GM12864 (cell line): ENCODE measurements at places on chromosomes 2 and 18.

DNA sequence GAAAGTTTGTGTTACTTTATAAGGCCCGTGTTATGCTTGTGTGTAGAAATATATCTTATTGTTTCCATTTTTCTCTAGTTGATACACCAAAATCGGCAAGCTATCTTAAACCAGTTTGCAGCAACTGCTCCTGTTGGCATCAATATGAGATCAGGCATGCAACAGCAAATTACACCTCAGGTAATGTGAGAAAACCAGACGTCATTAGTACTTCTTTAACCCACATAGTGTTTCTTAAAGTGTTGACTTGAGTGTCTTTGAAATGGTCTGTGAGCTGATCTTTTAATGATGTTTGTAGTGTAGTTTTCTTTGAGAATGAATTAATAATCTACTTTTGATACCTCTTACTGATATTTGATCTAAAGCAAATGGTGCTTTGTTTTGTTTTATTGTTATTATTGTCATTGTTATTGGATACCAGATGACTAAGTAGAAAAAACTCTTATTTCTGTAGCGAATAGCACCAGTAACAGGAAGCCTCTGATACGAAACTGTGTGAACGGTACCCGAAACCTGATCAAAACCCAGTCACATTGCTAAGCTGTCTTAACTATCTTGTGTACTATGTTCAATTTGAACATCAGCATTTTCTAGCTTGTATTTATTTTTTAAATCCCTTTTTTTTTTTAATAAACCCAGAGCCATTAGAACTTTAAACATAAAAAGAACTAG is 53.7 kb downstream of the PTRHD1 start:
- DNase-seq = no peak

GRCh38 chr2:195319112-195319460 is 337.9 kb upstream of the SLC39A10 start:
- no peak for DNase-seq

- no peak for DNase-seq
Measured at GRCh38 chr18:38563396-38563980, 997.9 kb upstream of the CELF4 start.

- DNase-seq = no peak
Measured at GRCh38 chr18:8750954-8751415, 45.6 kb downstream of the MTCL1 start.

- DNase-seq = no peak
Measured at GRCh38 chr2:119349289-119349688, 17.3 kb downstream of the C2orf76 start.

DNA sequence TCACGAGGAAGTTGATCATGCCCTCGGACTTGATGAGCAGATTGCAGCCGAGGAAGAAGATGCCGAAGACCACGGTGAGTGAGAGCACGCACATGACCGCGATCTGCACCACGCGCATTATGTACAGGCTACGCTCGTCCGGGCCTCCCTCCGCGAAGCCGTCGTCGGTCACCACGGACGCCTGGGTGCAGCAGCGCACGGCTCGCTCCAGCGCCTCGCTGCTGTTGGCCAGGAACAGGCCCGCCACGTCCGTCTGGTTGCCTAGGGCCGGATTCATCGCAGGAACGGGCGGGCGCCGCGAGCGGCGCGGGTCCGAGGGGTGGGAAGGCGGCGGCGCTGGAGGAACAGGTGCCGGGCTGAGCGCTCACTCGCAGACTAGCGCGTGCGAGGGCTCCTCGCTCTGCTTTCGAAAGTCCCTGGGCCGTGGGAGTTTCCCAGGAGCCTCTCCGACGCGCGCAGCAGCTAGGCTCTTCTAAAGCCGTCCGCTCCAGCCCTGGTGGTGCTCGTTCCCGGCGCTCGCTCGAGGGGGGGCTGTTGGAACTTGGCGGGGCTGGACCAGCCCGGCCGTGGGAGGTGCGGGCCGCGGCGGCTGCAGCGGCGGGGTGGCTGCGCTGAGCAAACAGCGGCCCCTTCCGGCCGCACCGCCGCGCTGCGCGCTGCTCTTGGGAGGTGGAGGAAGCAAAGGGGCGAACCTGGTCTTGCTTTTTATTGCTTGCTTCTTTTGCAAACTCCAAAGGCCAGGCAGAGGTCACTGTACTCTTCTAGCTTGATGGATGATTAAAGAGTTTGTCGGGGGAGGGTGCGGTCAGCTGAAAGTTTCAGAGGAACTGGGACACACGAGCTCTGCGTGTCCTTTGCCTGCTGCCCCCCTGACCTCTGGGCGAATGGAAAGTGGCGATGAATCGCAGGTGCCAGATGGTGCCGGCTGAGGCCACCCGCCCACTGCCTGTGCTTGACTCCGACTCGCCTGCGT is at the start of gene RPRM:
RPRM (minus strand) TSS at position 474 of the 973 bp plus-strand sequence; CDS start at position 277, 197 bp downstream.
- DNase-seq = no peak

DNA sequence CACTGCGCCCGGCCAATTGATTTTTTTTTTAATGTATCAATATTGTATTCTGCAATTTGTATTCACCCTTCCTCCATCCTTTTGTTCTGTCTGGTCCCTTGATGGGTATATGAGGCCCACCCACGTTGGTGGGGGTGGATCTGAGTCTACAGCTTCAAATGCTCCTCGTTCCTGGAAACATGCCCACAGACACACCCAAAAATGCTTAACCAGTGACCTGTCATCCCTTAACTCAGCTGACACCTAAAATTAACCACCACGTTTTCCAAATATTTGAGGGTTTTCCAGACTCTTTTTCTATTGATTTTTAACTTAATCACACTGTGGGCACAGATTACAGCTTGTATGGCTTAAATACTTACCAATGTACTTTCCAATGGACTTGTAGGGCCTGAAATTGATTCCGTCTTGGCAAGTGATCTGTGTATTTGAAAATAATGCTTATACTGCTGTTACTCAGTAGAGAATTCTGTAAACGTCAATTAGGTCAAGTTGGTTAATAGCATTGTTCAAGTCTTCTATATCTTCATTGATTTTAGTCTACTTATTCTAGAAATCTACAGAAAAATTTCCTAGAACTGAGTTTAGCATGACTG is 34.4 kb upstream of the CYP27C1 start:
- no peak for DNase-seq

GRCh38 chr2:73918856-73919255 is 7.8 kb upstream of the DGUOK start:
- no peak for DNase-seq

DNA sequence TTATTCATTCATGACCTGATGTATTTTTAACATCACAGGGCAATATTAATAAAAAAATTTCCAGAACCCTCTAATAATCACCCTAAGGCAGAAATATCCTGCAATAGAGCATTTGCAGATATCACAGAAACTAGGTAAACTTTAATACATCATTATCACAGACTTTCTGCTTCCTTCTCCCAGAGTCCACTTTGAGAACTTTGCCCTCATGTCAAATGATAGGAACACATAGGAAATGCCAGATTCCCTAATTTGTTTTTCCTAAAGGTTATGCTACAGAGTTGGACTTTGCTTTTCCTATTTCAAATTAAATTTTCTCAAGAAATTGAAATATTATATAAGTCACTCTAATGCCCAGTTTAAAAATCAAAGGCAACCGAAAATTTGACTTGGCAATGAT is 352.8 kb upstream of the LRP1B start:
- no peak for DNase-seq

- DNase-seq = no peak
Measured at GRCh38 chr2:195471163-195471562, 185.9 kb upstream of the SLC39A10 start.

DNA sequence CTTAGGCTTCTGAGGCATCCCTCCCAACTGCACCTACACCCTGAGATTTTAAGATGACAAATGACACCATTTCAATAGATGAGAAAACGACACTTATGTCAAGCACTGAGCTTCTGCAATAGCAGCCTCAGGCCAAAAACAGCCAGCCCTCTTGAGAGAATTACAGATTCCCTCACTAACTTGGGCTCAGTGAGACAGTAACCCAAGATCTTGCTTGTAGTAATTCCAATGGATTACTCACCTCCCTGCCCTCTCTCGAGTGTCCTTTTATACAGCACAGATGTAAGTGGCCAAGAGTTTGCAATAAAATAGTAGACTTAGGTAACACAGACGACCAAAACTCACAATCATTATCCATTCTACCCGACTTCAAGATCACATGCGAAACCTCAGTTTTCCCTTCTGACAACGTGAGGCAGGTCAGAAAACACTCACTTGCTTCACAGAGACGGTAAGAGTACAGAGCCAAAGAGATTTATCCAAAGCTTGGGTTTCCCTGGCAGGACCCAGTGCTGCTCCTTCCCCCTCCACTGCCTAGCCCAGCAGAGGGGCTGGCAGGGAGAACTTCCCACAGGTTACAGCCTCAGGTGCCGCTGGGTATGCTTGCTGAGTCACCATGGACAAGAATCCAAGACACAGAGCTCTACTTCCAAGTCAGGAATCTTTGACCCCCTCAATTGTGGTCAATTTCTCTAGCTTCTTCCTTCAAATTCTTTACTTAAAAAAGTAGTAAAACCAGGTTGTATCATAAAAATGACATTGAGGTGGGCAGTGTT is 181.4 kb downstream of the MYO5B start:
- DNase-seq = no peak

- no peak for DNase-seq
Measured at GRCh38 chr2:66875941-66876462, 441.1 kb downstream of the MEIS1 start.

GRCh38 chr2:8319219-8319618 is 362.6 kb upstream of the ID2 start:
- no peak for DNase-seq

DNA sequence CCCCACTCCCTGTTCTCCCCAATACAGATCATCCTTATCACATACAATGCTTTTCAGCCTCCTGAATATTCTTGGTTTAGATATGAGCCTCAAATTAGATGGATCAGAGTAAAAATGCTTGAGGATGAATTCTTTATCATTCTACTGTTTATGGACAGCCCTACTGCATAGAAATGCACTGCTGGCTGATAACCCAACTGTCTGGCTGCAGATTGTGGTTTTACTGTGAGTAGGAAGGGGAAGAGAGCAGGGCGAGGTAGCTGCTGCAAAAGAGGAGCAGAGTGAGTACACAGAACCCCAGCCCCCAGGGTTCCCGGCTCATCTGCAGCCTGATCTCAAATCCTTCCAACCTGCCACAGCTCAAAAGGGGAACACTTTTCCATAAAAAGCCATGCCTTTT is 29.4 kb upstream of the NCOA1 start:
- no peak for DNase-seq

GRCh38 chr2:224999321-224999720 is 42.9 kb downstream of the DOCK10 start:
- no peak for DNase-seq

DNA sequence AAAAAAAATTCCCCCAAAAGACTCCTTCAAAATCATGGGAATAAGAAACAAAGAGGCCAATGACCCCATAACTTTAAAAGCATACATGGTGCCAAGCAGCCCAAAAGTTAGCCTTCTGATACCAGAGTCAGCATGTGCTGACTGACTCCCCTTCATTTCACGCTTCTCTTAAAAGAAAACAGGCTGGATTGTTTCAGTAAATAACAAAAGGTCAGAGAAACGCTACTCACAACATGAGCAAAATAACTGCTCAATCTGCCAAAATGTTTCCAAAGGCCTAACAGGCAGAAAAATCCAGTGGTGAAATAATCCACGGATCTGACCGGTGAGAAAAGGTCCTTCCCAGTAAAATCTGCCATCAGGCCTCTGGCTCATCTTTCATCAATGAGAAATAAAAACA is 71.6 kb downstream of the BCL2 start:
- DNase-seq = no peak

GRCh38 chr2:191634791-191635190 is 43.1 kb upstream of the NABP1 start:
- no peak for DNase-seq

GRCh38 chr2:173119069-173119807 is 43.6 kb downstream of the MAP3K20 start:
- no peak for DNase-seq

DNA sequence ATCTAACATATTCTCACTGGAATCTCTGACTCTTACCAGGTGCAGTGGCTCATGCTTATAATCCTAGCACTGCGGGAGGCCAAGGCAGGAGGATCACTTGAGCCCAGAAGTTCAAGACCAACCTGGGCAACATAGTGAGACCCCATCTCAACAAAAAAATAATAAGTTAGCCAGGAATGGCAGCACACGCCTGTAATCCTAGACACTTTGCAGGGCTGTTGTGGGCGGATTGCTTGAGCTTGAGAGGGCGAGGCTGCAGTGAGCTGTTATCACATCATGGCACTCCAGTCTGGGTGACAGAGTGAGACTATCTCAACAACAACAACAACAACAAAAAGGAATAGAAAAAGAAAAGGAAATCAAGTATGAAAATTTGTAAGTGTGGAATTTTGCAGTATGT is 306.5 kb upstream of the CYP26B1 start:
- no peak for DNase-seq

GRCh38 chr18:10296491-10296890 is 157.9 kb upstream of the APCDD1 start:
- no peak for DNase-seq

DNA sequence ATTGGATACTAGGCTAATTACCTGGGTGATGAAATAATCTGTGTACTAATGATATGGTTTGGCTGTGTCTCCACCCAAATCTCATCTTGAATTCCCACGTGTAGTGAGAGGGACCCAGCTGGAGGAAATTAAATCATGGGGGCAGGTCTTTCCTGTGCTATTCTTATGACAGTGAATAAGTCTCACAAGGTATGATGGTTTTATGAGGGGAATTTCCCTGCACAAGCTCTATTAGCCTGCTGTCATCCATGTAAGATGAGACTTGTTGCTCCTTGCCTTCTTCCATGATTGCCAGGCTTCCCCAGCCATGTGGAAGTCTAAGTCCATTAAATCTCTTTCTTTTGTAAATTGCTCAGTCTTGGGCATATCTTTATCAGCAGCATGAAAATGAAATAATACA is 394.1 kb upstream of the SYT4 start:
- no peak for DNase-seq

GRCh38 chr2:63983986-63984605 is 35.1 kb downstream of the VPS54 start:
- no peak for DNase-seq

GRCh38 chr2:48574353-48575287 is 43.0 kb upstream of the GTF2A1L start:
- DNase-seq = no peak

DNA sequence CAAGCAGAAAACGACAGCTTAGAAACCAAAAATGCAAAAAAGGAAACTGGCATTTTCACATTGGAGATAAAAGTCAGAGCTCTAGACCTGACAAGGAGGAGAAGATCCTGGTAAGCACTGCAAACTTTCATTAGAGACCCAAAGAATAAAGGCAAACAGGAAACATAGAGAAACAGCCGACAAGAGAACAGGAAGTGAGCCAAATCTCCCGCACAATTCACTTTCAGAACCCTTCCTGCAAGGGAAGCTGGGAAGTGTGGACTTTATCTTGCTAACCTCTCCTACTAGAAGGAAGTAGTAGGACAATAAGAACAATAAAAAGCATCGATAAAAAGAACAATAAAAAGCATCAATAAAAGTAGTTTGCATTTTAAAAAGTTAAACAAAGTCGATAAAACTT is 417.8 kb upstream of the SPHKAP start:
- DNase-seq = no peak

GRCh38 chr2:222774941-222775340 is 85.9 kb upstream of the ACSL3 start:
- no peak for DNase-seq
